ENCODE measurements at places on chromosomes 2 and 18.

- no peak for DNase-seq
These were observed 209.7 kb downstream of the DLGAP1 start for GRCh38 chr18:4245456-4245855.

DNA sequence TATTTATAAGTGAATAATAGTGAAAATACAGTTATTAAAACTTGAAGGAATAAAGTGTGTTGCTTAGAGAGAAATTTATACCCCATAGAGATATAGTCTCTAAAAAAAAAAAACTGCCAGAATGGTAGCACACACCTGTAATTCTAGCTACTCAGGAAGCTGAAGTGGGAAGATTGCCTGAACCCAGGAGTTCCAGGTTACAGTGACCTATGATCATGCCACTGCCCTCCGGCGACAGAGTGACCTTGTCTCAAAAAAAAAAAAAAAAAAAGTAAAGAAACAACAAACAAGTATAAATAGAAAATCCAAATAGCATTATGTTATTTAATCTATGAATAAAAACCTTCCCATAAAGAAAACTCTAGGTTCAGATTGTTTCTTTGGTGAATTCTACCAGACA is 7.4 kb upstream of the AGPS start:
- no peak for DNase-seq

- DNase-seq: no peak
These were observed 12.2 kb downstream of the EVX2 start for GRCh38 chr2:176071330-176072291.

GRCh38 chr2:129462349-129462748 is 517.1 kb upstream of the RAB6C start:
- no peak for DNase-seq

GRCh38 chr2:172038604-172039003 is 38.9 kb downstream of the METAP1D start:
- DNase-seq: no peak

- DNase-seq: no peak
These were observed 162.0 kb upstream of the HAAO start for GRCh38 chr2:42954227-42954962.

DNA sequence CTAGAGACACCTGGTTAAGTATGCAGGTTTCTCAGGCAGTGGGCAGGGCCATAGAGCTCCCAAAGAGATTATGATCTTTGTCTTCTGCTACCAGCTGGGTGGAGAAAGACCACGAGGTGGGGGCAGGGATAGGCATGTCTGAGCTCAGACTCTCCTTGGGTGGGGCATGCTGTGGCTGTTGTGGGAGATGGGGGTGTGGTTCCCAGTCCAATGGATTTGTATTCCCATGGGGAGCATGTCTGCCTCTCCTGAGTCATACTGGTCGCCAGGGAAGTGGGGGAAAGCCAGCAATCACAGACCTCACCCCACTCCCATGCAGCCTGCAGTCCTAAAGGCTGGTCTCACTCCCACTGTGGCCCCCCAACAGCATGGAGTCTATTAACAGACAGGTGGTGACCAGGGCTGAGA is 31.4 kb upstream of the RHOB start:
- no peak for DNase-seq

DNA sequence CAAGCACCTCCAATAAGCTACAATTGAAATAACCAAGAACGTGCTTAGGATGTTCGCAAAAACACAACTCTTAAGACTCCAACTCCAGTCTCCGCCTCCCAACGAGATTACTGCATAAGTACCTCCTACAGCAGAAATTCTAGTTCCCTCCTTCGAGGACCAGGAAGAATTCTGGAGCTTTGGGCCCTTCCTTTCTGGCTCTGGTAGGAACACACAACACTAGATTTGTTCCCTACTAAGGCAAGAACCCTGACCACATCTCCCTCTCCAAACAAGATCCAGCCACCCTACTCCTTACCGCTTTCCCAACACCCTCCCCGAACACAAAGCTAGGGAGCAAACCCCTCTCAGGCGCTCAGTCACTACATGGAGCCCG is 721 bp downstream of the ADAM17 start:
- no peak for DNase-seq

DNA sequence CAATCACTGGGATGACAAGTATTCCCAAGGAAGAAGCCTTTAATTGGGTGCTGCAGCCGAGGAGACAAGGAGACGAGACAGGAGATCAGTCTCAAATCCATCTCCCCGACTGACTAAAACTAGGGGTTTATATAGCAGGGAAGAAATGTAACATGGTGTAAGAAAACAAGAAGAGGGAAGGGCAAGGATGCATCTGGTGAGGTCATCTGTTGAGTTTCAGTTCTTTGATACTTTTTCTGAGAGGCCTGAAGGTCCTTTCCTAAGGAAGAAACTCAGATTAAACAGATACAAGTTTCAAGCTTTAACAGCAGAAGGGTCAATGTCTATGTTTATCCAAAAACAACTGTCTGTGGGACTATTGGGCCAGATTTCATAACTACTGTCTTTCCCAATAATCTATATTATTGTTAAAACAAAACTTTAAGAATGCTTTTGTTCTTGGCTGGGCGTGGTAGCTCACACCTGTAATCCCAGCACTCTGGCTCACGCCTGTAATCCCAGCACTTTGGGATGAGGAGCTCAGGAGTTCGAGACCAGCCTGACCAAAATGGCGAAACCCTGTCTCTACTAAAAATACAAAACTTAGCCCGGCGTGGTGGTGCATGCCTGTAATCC is 2.5 kb upstream of the PDCL3 start:
- no peak for DNase-seq

- DNase-seq: no peak
These were observed 210.4 kb downstream of the SH3BP4 start for GRCh38 chr2:235162082-235162836.

Data from stimulated activated CD8-positive, alpha-beta memory T cell treated with anti-CD3 and anti-CD28 coated beads, Interleukin-12 subunit alpha, Interleukin-12 subunit beta, amount 100 ng/mL, for 1 hour (primary cell).